ENCODE measurements at places on chromosomes 1 and 21. TPM values are rescaled to one million over a fixed set of nuclear protein-coding genes. Genes with fewer than 3 reads are reported as not detected.

DNA sequence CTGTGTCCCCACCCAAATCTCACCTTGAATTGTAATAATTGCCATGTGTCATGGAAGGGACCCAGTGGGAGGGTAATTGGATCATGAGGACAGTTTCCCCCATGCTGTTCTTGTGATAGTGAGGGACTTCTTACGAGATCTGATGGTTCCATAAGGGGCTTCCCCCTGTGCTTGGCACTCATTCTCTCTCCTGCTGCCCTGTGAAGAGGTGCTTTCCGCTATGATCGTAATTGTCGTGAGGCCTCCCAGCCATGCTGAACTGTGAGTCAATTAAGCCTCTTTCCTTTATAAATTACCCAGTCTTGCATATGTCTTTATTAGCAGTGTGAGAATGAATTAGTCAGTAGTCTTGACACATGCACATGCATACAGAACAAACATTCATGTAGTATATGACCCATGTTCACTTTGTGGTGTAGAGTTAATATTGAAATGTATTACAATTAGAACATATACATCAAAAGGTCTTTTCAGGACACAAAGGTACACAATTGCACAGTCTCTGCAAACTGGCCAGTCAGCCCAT is 16.9 kb upstream of the IFI16 start:
- no peak for DNase-seq

GRCh38 chr1:183987593-183988318 is 49.8 kb downstream of the COLGALT2 start:
- no peak for DNase-seq

The CD34 gene
- total RNA-seq: 58.1 TPM

The METTL25B gene
- total RNA-seq: 48.9 TPM

The CLDN14 gene
- not detected for total RNA-seq

The MUL1 gene
- 31.2 TPM for total RNA-seq

- no peak for DNase-seq
These were observed 118.3 kb upstream of the ATP1A1 start for GRCh38 chr1:116254776-116255175.

The TEDDM1 gene
- total RNA-seq: not detected

The SORT1 gene
- 182 TPM for total RNA-seq

The LY9 gene
- total RNA-seq: 0.22 TPM

DNA sequence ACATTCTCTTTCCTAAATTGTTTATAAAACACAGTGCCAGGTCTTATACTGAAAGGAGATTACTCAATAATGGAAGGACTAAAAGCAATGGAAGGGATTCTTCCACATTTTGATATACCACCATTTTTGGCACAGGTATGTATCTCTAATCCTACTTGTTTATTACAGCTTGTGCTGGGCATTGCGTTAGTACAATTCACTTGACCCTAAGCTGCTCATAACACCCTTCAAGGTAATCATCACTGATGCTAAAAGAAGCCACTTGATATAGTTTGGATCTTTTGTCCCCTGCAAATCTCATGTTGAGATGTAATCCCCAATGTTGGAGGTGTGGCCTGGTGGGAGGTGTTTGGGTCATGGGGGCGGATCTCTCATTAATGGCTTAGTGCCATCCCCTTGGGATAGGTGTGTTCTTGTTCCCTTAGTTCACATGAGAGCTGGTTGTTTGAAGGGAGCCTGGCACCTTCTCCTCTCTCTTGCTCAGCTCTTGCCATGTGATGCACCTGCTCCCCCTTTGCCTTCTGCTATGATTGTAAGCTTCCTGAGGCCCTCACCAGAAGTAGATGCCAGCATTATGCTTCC is 71.1 kb downstream of the NIBAN1 start:
- DNase-seq: no peak

The OR2L3 gene
- not detected for total RNA-seq

The C1QB gene
- total RNA-seq: 374 TPM

DNA sequence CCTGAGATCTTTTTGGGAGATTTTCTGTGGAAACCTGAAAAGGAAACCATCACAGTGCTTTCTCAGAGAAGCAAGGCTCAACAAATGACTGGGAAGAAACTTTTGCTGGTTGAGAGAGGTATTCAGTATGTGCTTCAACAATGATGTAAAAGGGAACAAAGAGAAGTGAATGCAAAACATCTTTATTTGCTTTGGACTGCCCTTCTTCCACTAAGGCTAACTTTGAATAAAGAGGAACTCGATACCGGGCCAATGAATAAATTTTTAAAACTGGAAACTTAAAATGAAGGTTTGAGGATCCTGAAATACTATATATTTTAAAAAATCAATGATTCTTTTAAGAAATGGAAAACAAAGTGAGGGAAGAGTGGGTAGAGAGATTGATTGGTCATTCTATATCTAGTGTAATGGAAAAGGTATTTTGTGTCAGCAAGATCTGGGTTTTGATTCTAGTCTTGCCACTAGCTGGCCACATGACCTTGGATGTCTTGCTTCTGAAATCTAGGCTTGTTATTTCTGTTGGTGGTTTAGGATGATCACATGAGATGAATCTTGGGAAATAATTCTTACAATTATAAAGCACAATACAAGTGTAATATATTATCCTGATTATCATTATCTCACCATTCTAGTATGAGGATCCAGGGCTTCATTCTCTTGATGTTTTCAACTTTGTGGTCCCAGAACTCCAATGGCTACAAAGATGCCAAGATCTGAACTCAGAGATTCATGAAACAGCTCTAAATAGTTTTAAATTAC is 34.6 kb upstream of the APOBEC4 start:
- no peak for DNase-seq

- DNase-seq: no peak
These were observed 9.8 kb upstream of the IRF2BP2 start for GRCh38 chr1:234619794-234620247.

GRCh38 chr1:208280681-208281450 is 36.7 kb upstream of the PLXNA2 start:
- no peak for DNase-seq

GRCh38 chr1:231272880-231273279 is 31.9 kb downstream of the GNPAT start:
- no peak for DNase-seq

DNA sequence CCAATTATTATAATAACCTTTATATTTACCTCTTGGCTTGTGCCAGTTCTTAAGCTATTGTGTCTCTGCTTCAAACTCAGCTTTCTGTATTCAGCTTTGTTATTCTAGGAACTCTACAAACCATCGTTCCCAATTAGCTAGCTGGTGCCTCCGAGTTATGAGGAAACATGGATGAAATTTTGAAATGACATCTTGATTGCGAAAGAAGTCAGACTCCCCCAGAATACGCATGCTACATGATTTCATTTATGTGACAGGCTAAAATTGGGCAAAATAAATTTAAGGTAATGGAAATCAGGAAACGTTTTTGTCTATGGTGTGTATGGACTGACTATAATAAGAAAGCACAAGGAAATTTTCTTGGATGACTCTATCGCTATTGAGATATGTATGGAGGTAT is 256.8 kb upstream of the NCAM2 start:
- DNase-seq: no peak

DNA sequence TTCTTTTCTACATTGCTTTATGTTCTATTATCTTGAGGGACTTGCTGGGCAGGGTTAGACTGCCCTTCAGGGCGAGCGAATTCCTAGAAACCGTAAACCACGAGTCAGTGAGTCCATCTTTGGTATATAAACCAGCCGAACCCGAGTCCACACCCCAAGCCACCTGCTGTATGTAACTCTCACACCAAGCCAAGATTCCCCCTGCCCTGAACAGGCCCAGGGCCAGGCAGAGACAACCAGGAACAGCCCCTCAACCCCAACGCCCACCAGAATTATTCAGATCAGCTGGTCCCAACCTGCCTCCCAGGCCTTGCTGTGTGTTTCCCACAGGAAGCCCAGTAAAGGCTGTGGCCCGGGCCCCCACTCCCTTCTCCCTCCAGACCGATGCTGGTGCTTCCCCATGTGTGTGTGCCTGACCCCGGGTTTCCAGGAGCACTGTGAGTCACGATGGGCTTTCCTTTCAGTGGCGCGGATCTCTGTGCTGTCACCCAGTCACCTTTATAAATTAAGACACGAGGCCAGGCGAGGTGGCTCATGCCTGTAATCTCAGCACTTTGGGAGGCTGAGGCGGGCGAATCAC is 17.1 kb downstream of the KIF17 start:
- DNase-seq: no peak

- no peak for DNase-seq
These were observed 115.5 kb downstream of the RERE start for GRCh38 chr1:8701794-8702471.

DNA sequence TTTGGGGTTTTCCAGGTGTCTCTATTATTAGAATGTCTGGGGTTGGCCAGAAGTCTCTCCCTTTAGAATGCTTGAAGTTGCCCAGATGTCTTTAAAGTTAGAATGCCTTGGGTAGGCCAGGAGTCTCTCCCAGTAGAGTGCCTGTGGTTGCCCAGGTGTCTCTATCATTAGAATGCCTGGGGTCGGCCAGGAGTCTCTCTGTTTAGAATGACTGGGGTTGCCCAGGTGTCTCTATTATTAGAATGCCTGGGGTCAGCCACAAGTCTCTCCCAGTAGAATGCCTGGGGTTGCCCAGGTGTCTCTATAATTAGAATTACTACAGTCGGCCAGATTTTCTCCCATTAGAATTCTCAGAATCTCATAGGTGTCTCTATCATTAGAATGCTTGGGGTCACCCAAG is 55.2 kb downstream of the RNF187 start:
- DNase-seq: no peak

DNA sequence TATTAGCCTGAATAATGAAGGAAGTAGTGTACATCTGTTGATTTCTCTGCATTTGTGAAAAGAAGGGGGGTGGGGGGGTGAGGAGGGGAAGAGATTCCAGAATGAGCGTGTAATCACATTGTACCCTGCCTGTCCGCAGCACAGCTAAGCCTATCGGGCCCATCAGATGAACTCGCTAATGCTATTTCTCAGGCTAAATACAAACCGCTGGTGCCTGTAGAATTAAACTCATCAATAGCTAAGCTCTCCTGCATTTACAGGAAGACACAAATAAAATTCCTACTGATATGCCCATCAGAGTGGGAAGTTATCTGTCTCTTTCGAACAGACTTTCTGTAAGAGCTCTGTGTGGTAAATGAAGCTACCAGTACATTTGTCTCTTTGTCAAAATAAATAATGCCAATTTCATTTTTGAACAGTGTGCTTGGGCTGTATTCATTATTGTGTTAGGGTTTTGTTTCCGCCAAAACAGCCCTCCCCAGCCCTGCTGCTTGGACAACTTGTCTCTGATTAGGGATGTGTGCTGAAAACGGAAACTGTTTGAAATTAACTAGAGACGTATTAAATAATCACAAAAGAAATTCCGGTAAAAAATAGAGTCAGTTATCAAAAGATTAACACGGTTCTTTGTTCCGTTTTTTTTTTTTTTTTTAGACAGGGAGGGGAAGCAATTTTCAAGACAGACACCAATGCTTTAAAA is 305.4 kb downstream of the TTLL7 start:
- no peak for DNase-seq

DNA sequence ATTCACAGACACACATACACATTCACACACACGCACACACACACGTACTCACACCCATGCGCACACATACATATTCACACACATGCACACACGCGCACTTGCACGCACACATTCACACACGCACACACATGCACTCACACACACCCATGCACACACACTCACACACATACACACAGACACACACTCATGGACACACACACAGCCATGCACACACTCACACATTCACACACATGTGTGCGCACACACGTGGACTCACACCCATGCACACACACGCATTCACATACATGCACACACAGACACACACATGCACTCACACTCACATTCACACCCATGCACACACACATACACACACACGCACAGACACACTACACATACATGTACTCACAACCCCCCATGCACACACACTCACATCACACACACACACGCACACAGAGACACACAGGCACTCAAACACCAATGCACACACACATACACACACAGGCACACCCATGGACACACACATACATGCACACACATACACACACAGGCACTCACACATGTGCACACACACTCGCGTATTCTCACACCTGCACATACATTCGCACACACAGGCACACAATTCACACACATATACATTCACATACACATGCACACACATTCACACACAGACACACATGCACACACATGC is 589.1 kb downstream of the PTPRU start:
- no peak for DNase-seq

DNA sequence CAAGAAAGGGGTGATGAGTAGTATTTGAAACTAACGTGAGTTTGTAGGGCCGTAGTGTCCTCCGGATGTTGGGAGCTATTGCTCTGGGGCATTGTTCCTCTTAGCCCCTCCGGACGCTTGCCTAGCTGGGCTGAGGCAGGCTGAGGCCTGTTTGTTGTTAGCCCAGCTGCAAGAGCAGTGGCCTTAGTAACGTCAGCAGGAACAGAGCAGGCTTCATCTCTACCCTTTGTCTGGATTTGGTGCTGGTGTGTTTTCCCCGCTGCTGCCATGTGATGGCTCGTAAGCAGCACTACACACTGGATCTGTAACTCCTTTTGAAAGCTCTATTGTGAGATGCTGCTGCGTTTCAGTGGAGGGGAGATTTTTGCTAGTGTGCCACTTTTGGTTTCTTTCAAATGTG is 57.6 kb downstream of the DNM3 start:
- no peak for DNase-seq

The KRTAP7-1 gene
- total RNA-seq: not detected

The SMIM1 gene
- not detected for total RNA-seq

DNA sequence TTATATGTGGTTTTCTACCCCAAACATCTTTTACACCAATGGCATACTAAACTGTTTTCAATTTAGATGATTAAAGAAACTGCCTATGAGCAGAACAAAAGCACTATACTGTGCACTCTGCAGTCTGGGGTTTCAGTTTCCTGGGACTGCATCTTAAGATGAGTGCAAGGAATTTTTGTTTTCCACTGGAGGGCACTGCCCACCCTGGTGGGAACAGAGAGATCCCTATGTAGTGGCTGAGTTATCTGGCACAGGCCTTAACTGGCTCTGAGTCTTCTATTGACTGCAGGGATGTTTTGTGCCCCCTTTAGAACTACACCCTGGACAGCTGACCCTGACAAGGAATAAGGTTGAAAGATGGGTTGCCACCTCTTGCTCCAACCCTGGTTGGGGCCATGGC is 12.0 kb downstream of the PROK1 start:
- no peak for DNase-seq

DNA sequence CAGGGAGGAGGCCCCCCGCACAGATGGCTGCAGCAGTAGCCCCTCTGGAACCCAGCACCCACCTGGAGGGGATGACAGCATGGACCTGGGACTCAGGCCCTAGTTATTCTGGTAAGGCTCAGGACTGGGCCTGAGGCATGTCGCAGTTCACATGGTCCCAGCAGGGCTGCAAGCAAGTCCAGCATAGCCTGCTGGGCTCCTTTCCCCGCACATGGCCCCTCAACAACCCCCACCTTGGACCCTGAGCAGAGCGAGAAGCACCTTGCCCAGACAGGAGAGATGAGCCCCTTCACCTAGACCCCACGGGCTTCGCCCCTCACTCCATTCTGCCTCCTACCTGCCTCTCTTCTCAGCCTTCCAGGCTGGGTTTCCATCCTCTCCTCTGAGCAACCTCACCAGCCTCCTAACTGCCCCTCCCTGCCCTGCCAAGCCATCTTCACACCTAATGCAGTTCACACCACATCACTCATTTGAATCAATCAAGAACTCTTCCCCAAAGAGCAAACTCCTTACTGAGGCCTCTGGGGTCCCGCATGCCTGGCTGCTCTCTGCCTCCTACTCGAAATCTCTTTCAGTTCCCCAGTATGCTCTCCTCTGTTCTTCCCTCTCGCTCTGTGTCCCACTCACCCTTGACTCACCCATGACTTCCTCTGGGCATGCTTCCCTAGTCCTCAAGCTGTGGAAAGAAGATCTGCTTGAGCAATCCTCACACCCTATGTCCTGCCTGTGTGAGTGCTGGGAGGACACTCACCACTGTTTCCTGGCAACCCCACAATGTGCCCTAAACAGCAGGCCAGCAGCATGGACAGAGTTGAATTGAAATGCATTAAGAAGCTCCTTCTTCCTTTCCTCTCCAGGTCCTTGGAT is 9.4 kb upstream of the THEMIS2 start:
- DNase-seq: no peak

Data from tibial nerve (tissue), 4 donors.